ENCODE measurements at places on chromosomes 7 and 10. TPM values are rescaled to one million over a fixed set of nuclear protein-coding genes. Genes with fewer than 3 reads are reported as not detected.

GRCh38 chr10:43407148-43407575 is 1.8 kb downstream of the HNRNPF start:
- peak; percentile 51 for DNase-seq

- DNase-seq, result no peak
Observed at GRCh38 chr10:112852306-112852705, 97.7 kb upstream of the TCF7L2 start.

DNA sequence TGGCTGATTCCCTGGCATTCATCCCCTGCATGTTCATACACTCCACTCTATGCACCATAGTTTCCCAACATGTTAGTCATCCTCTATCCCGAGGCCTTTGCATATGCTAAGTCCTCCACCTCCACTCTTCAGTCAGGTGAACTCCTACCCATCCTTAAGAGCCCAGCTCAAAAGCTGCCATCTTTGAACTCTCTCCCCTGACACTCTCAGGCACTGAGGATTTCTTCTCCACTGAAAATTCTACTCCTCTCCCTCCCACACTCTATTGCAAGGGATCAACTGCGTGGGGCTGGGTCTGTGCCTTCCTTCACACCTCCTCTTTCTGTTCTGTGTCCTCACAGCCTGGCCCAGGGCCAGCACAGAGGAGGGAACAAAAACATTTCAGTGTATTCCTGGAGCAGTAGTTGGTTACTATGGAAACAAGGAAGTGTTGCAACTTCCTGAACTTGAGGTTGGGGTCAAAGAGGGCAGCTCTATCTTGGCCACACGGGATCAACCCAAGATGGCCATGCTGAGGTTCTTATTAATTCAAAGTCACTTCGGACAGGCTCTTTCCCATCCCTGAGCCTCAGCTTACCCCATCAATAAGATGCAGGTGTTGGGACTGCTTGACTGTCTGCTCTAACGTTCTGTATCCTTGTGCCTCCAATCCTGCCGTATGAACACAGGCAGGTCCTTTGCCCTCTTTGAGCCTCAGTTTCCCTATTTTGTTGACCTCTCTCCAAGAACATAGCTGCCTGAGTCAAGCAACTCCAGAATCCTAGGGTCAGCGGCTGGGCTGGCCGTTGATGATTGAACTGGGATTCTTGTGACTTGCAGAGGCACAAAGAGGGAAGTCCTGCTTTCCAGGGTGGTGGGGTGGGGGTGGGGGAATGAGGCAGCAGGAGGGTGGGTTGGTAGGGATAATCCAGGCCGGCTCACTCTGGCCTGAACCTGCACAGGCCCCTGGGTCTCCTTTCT is 15.5 kb downstream of the ZMIZ1 start:
- peak; percentile 83 for DNase-seq

DNA sequence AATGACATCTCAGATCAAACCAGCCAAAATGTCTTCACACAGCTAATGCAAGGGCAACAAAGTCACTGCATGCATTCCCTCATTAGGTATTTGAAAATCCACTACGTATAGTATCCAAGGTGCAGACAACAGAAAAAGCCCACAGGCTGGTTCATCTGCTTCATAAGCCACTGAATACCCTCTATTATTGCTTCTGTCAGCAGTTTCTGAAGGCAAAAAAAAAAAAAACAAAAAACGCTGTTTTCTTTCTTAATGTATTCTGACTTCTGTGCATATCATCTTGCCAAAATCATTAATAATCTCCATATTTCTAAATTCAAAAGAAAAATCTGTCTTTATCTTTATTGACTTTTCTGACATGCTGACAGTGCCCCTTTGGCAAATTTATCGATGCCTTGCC is 13.4 kb downstream of the CPVL start:
- no peak for DNase-seq

GRCh38 chr7:30083334-30083733 is 51.5 kb upstream of the MTURN start:
- no peak for DNase-seq

- DNase-seq, result no peak
Observed at GRCh38 chr10:49158404-49158803, 24.6 kb upstream of the FAM170B start.

DNA sequence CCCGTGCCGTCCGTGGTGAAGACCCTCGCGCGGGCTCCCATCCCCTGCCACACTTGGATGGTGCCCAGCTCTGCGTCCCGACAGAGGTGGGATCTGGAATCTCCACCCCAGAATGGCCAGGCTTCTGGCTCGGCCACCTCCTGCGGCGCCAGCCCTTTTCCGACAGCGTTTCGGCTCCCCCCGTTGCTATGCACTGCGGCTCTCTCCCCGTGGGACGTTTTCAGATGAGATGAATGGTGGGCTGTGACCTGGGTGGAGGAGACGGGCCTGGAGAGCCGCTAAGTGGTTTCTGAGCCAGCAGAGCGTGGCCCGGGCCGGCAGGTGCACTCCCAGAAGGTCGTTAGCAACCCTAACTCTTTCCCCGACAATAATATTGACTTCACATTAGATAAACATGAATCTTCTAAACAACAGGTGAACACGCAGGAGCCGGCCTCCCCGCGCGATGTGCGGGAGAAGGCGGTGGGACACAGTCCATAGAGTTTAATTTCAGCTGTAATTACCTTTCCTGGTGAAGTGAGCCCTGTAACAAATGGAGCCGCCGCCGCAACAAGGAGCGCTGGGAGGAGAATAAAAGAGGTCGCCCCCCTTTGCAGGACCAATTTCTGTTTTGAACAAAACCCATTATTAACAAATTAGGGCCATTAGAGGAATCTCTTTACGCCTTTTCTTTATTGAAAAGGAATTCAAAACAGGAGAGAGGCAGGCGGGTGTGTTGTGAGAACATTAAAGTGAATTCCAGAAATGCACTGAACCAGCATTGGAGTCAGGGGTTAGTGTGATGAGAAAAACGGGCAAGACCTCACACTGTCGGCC is 294.3 kb upstream of the PFKP start:
- DNase-seq, result no peak

DNA sequence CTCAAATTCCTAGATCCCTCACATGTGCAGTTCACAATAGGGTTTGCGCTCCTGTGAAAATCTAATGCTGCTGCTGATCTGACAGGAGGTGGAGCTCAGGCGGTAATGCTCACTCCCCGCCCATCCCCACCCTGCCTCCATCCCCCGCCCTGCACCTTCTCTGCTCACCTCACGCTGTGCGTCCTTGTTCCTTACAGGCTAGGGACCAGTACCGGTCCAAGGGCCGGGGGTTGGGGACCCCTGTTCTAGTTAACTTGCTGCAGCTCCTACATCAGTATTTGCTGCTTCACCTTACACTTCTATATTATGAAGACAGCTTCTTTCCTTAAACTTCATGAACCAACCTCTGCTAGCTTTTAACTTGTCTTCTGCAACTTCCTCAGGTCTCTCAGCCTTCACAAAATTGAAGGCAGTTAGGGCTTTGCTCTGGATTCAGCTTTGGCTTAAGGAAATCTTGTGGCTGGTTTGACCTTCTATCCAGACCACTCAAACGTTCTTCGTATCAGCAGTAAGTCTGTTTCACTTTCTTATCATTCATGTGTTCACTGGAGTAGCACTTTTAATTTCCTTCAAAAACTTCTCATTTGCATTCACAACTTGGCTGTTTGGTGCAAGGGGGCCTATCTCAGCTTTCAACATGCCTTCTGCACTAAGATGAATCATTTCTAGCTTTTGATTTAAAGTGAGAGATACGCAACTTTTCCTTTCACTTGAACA is 1.7 kb upstream of the TNKS2 start:
- no peak for DNase-seq

GRCh38 chr10:71031603-71032002 is 143.2 kb upstream of the PCBD1 start:
- no peak for DNase-seq

GRCh38 chr7:116780521-116780920 is 81.9 kb upstream of the CAPZA2 start:
- DNase-seq, result peak; percentile 71

- no peak for DNase-seq
Observed at GRCh38 chr7:115133248-115133647, 211.4 kb downstream of the MDFIC start.

DNA sequence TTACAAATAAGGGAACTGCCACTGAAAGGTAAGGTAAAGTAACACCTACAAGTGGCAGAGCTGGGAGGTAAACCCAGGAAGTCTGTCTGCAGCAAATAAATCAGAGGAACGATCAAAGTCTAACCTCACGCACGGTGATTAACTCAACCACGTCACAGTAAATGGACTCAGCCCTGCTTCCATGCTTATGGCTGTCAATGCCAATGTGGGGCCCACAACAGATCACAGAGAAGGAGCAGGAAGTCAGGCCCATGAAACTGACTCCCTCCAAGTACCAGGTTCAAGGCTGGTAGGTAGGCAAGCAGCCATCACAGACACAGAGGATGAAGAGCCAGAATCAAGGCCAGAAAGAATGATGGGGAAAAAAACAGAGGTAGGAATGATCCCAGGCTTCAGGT is 38.0 kb upstream of the ACSL5 start:
- no peak for DNase-seq

- DNase-seq, result no peak
Observed at GRCh38 chr10:1184541-1185430, 128.6 kb downstream of the WDR37 start.

DNA sequence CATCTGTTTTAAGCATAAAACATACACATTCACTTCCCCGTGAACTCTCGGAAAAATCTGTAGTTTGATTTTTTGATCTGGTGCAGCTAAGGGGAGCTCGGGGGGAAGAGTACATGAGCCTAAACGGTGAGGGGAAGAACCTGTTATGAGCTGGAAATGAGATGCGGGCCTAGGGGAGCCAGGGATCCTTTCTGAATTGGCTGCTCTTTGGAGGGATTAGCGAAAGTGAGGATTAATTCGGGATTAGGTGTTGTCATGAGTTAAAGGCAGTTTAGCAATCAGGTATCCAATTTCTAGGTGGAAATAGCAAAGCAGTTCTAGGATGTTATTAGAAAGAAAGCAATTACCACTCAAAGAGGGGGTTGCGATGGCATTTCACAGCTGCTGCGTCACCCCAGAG is 51.1 kb upstream of the ADARB2 start:
- no peak for DNase-seq

GRCh38 chr10:83476211-83476610 is 663.1 kb upstream of the GHITM start:
- no peak for DNase-seq

DNA sequence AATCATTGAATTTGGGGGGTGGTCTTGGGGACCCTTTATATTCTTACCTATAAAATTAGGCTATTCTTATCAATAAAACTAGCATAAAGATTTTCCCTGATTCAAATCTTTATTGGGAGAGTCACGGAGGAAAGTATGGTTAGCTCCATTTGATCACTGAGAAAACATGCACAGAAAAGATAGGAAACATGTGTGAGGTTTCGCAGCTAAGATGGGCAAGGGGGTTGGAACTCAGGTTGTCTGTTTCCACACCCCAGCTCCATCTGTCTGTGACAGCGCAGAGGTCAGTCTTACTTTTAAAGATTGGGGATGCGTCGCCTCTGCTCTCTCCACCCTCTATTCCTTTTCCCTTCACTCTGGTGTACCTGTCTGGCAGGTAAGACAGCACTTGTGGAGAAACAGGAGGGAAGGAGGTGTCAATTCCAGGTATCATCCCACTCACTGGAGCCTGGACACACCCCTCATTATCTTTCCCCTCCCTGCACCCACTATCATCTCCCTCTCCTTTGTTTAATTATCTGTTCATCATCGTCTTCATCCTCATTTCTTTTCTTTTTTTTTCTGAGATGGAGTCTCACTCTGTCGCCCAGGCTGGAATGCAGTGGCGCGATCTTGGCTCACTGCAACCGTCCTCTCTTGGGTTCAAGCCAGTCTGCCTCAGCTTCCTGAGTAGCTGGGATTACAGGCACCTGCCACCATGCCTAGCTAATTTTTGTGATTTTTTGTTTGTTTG is 2.4 kb upstream of the DENND10 start:
- DNase-seq, result no peak

DNA sequence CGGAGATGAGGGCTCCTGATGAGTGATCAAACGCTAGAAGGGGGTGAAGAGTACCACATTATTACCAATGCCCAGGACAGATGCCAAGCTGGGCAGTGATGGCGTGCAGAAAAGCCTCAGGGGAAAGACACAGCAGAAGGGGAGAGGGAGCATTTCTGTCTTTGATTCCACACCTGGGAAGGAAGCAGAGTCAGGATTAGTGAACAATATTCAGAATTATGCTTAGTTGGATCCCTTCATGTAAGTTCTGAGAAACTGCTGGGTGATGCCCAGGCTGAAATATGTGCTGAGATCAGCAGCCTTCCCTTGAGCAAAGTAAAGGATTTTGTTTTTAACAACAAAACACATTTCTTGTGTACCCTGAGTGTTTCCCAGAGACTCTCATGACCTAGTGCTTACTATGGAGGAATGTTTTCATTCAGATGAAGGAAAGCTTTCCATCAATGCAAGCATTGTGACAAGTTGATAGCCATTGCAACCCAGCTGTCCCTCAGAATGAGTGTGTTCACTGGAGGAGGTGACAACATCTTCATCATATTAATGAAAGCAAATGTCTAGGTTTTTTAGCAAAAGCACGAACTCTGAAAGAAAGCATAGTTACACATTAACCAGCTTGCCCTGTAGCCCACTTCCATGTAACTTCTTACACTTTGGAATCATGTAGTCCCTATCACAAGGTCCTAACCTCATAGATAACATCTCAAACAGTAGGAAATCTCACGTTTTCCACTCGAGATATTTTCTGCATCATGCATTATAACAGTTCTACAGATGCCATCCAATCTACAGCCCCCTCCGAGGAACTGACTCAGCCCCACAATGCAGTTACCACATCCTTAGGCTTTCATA is 23.8 kb upstream of the AKR1C1 start:
- DNase-seq, result peak; percentile 21

DNA sequence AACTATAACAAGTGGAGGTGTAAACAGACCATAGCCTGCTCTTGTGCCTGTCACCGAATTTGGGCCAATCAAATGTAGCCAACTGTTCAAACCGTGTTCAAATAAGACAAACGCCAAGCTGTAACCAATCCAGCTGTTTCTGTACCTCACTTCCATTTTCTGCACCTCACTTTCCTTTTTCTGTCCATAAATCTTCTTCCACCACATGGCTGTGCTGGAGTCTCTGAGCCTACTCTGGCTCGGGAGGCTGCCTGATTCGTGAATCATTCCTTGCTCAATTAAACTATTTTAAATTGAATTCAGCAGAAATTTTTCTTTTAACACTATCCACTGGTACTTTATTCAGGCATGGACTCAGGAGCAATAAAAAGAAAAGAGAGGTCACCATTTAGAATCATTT is 29.9 kb upstream of the COL1A2 start:
- no peak for DNase-seq

GRCh38 chr7:87474533-87475358 is 734 bp downstream of the ABCB4 start:
- peak; percentile 58 for DNase-seq

- no peak for DNase-seq
Observed at GRCh38 chr10:58956926-58957325, 219.5 kb upstream of the PHYHIPL start.

GRCh38 chr7:138491612-138492386 is 31.7 kb downstream of the TRIM24 start:
- no peak for DNase-seq

- no peak for DNase-seq
Observed at GRCh38 chr7:110347081-110347480, 743.8 kb upstream of the LRRN3 start.

The DLG5 gene
- 8.6 TPM for total RNA-seq

The OR6B1 gene
- not detected for total RNA-seq

The SRI gene
- total RNA-seq, result 94.8 TPM

The MCM7 gene
- total RNA-seq, result 539 TPM

The HSPB1 gene
- 32.1 TPM for total RNA-seq

The LIPK gene
- not detected for total RNA-seq

The ZNF736 gene
- total RNA-seq, result 8.9 TPM

The TFPI2 gene
- 113 TPM for total RNA-seq

The DKK1 gene
- total RNA-seq, result 44.7 TPM
